Stimulated activated CD4-positive, alpha-beta T cell treated with anti-CD3 and anti-CD28 coated beads, Interleukin-4, amount 100 ng/mL, for 24 hours (primary cell): ENCODE measurements at places on chromosomes 5 and 9.

DNA sequence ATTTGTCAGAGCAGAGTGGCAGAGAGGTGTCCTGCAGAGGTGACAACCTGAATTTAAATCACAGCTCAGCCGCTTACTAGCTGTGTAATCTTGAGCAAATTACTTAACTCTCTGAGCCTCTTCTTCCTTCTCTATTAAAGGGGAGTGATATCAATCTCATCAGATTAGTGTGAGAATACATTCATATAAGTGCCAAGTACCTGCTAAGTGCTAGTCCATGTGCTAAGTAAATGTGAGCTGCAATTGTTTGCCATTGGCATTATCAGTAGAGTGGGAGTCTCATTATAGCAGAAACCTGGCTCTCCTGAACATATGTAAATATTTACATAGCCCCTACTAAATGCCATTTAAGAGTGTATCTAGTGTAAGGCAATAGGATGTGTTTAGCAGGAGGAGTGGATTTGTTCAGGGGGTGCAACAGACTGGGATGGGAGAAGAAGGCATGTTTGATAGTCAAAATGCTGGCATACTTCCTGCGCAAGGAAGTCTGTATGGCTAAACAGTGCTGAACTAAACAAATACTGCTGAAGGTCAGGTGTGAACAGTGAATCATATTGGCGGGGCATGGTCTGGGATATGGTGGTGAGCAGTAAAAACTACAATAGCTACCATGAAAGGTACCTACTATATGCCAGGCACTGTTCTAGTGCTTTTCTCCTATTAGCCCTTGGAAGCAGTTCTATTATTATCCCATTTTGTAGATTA is 74.5 kb downstream of the F2RL2 start:
- DNase-seq, result no peak

DNA sequence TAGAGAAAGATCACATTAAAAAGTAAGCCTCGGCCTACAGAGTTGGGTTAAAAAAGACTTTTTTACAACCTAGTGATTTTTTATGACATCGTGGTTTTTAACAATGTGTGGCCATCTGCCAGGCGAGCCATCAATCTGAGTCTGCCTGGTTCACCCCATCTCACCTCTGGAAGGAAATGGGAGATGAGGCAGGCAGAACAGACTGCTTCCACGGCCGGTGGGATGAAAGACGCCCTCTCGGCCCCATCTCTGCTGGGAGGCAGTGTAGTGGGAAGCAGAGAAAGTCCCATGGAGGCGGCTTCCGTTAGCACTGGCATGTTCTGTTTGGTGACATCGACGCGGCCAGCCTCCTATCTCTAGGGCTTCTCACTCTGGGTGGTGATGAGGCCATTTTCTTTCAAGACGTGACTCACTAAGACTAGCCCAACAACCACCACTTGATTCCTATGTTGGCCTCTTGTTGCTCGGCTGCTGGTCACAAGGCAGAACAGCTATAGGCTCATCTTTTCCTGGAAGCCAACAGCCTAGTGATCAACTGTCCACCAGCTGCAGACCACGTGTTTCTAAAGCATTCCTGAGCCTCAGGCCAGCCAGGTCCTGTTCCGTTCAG is 132.4 kb upstream of the OTULINL start:
- DNase-seq, result no peak

DNA sequence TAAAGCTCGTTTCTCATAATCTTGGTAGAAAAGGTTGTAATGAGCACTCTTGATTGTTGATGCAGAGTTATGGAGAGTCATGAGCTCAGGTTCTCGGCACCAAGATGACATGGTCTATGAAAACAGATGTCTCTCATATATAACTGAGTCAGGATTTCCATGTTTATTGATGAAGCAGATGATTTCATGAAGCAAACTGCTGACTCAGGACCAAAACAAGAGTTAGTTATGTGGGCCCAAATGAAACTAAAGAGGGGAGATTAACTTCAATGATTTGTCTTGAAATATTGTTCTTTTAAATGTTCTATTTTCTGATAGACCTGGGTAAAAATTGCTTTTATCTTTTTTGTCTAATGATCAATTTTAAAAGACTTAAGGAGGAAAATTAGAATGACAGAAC is 258.6 kb upstream of the CTNND2 start:
- no peak for DNase-seq

- no peak for DNase-seq
Observed at GRCh38 chr5:113087976-113088514, 111.4 kb downstream of the DCP2 start.

GRCh38 chr5:150946351-150946905 is 41.6 kb upstream of the ZNF300 start:
- DNase-seq, result no peak

DNA sequence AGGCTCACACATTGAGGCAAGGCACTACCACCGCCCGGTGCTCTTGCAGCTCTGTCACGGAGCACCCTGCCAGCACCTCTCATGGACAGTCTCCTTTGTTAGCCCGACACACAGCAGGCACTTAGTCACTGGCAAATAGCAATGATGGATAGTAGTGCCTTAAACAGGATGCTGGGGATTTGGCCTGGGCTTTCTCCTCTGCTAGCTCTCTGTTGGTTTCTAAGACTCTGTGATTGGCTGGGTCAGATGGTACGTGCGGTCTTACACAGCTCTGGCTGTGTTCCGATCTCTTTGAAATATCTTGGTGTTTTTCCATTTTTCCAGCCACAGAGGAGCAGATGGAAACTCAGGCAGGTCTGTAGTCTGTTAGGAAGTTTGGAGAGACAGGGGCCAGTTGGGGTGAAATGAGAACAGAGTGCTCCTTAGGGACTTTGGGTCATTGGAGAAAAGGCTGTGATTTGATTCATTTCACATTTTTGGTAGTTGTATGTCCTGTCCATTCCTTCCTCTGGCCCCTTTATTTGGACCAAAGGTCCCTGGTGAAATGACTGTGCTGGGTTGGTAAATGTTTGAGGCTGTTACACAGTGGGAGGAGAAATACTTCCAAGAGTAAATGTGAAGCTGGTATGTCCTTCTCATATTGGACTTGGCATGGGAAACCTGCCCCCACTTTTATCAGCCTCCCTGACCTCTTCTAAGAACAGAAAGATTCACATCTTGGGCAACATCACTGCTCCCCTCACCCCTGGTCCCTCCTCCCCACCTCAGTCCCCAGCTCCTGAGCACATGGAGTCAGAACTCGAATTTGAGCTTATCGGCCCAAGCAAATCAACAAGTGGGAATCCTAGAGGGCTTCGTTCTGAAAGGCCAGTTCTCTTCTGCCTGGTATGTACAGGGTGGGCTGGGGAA is 3.4 kb downstream of the SMIM3 start:
- no peak for DNase-seq

- no peak for DNase-seq
Observed at GRCh38 chr9:117375956-117376355, 38.9 kb downstream of the ASTN2 start.

GRCh38 chr9:129185991-129186390 is 7.9 kb upstream of the IER5L start:
- DNase-seq, result peak; percentile 32

DNA sequence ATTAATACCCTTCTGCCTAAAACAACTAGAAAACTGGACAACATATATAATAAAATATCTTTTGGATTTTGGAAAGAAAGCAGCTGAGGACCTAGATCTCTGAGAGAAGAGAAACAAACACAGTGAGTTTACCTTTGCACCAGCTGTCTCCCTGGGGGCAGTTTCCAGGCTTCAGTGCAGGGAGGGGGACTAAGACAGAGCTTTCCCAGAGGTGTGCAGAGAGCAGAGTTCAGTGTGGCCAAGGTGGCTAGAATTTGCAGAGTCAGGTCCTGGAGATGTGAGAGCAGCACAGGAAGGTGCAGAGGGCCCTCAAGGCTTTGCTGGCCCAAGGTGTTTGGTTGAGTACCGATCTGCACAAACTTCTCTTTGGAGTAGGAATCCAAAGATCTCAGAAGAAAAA is 26.3 kb upstream of the PTPDC1 start:
- DNase-seq, result no peak

DNA sequence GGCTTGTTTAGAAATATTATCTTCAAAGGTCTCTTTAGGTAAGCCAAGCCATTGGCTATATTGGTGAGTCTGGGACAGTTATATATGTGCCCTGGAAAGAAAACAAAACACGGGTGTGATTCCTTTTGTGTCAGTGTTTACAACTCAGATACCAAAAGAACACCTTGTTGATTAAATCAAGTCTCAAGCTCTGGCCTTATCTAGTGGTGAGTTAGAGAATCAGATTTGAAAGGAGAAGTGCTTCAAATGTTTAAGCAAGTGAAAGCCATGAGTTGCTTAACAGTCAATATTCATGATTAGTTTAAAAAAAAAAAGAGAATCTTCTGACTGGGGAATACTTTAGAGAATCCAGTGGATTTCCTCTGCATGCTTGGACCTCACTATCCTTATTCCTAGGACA is 68.3 kb downstream of the IQGAP2 start:
- DNase-seq, result no peak

DNA sequence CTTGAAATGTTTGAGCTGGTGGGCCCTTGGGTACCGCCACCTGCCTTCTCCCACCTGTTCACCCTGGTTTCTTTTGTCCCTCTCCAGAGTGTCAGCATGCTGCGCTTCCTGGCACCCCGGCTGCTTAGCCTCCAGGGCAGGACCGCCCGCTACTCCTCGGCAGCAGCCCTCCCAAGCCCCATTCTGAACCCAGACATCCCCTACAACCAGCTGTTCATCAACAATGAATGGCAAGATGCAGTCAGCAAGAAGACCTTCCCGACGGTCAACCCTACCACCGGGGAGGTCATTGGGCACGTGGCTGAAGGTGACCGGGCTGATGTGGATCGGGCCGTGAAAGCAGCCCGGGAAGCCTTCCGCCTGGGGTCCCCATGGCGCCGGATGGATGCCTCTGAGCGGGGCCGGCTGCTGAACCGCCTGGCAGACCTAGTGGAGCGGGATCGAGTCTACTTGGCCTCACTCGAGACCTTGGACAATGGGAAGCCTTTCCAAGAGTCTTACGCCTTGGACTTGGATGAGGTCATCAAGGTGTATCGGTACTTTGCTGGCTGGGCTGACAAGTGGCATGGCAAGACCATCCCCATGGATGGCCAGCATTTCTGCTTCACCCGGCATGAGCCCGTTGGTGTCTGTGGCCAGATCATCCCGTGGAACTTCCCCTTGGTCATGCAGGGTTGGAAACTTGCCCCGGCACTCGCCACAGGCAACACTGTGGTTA is 3.3 kb downstream of the ALDH1B1 start:
- no peak for DNase-seq

DNA sequence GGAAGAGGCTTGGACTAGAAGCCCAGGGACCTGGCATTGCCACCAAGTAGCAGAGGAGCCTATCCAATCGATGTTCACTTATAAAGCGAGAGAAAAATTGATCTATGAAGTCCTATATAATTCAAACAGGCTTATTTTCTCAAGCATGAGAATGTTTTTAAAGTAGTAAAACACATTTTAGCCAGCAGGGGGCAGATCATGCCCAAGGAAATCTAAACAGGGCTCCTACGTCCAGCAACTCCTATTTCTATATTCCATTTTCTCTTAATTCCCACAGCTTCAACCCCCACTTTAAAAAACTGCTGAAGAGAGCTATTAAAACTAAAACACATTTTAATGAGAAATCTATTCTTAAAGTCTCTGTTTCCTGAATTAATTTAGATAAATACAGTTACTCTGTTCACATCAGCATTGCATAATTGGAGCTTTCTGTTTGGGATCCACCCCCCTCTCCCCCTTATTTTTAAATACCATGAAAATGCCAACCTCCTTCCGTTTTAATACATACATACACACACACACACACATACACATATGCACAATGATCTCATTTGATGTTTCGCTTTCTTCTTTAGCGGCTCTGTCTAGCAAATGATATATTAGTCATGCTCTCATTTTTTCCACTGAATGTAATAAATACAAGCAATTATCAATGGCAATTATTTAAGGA is 144.9 kb downstream of the MYO10 start:
- DNase-seq, result peak; percentile 24

GRCh38 chr5:172941067-172941516 is 18.1 kb upstream of the RPL26L1 start:
- no peak for DNase-seq

DNA sequence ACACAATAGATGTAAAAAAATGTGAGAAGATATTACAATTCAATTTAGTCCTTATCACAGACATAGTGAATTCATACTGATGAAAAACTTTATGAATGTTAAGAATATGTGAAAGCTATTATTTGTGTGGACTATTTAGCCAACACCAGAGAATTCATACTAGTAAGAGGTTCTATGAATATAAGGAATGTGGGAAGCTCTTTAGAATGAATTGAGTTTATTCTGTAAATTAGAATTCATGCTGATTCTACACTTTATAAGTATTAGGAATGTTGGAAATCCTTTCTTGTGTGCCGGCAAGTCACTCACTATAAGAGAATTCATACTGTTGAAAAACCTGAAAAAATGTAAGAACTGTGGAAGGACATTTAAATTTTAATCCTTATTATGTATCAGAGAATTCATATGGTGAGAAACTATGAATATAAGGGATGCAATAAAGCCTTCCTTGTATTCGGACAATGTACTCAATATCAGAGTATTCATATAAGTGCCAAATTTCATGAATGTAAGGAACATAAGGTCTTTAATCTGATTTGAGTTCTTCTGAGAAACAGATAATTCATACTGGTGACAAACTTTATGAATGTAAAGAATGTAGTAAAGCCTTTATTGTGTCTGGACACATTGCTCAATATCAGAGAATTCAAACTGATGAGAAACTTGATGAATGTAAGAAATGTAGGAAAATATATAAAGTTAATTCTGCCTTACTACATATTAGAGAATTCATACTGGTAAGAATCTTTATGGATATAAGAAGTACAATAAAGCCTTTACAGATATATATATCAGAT is 21.6 kb upstream of the PCDHA1 start:
- no peak for DNase-seq

- DNase-seq, result no peak
Observed at GRCh38 chr9:16012621-16013020, 459.8 kb downstream of the CCDC171 start.

DNA sequence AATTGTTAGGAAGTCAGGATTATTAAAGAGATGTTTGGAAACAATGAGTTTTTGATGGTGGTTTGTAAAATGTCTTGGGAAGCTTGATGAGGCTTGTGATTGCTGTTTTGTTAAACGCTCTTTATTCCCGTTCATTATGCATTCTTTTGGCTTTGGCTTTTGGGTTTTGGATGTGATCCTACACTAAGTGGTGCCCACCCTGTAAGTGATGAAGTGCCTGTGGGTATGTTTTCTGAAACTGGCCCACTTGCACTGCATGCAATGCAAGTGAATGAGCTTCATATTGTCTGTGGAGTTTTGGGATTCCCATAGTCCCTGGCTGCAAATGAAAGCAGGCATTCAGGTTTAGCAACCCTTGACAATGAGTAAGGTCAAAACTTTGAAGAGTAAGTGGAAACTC is 1035.5 kb upstream of the WWC1 start:
- DNase-seq, result no peak

DNA sequence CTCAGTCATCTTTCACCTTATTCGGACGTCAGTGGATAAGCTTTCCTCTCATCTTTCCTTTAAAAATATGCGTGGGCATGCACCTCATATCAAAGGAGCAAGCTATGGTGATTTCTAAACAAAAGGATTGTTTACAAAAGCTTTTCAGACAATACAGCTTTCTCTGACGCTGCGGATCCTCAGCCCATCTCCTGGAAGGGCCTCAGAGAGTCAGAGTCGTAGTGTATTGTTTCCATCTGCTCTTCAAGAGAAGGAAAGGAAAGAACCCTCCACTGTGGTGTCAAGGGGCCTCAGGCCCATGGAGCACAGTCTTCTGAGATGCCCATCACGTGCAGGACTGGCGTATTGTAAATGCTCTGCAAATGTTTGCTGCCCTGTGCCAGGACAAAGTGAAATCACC is 163.4 kb upstream of the MAP1B start:
- no peak for DNase-seq

GRCh38 chr9:137989999-137990715 is 112.6 kb downstream of the CACNA1B start:
- no peak for DNase-seq
